ENCODE measurements at places on chromosomes 2 and 18. TPM values are rescaled to one million over a fixed set of nuclear protein-coding genes. Genes with fewer than 3 reads are reported as not detected.

DNA sequence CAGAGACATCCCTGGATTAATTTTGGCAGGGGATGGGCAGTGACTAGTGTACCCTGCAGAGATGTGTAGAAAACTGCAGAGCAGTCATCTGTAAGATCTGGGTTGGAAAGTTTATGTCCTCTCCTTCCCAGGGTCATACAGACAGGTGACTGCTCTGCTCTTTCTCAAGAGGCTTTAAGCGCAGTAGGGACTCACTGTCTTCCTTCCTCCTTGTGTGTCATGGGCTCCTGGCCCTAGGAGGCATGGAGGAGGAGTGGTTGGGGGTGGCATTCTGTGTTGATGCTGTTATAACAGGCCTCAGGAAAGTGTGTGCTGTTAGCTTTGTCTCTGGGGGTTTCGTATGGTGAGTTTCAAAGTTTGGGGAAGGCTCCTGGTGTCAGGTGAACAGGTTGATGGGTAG is 130.5 kb upstream of the MGAT5 start:
- no peak overlapping the region for H3K27ac ChIP-seq
- peaks cover 17% of the 10 kb centered on the region for H3K4me1 ChIP-seq
- DNase-seq: no peak
- H3K36me3 ChIP-seq: no peaks in the 10 kb centered on the region
- H3K4me3 ChIP-seq: no peak overlapping the region
- no peaks in the 10 kb centered on the region for H3K27me3 ChIP-seq

DNA sequence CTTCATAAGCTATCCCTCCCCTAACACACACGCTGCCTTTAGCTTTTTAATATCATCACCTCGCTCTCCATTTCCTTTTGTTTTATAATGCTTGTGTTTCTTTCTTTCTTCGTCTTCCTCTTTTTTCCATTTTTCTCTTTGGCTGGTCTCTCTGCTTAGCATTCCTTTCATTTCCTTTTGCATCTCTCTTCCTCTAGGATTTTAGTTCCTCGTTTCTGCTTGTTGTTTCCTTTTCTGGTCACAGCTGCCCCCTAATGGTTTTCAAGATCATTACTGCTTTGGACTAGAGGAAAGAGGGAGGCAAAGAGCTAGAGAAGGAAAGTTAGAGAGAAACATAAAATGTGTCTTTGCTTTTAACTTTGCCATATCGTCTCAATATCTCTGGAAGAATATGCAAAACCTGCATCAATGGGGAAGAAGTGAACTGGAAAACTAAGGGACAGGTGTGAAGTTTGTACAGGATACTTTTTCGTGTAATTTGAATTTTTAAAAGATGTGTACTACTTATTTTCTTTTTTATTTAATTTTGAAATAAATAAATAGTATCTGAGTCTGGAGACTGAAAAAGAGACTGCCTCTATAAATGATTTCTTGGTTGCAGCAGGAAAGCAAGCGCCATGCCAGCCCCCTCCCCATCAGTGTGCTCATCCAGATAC is 6.3 kb upstream of the NRP2 start:
- H3K27me3 ChIP-seq: no peaks in the 10 kb centered on the region
- no peak overlapping the region for H3K27ac ChIP-seq
- peak overlapping the region; percentile 24 for H3K4me3 ChIP-seq
- DNase-seq: no peak
- H3K36me3 ChIP-seq: no peaks in the 10 kb centered on the region
- peaks cover 2% of the 10 kb centered on the region for H3K4me1 ChIP-seq

- DNase-seq: no peak
- no peaks in the 10 kb centered on the region for H3K36me3 ChIP-seq
- H3K27me3 ChIP-seq: no peaks in the 10 kb centered on the region
- H3K27ac ChIP-seq: no peak overlapping the region
These were observed 93.1 kb downstream of the RHOB start for GRCh38 chr2:20539776-20540586.

DNA sequence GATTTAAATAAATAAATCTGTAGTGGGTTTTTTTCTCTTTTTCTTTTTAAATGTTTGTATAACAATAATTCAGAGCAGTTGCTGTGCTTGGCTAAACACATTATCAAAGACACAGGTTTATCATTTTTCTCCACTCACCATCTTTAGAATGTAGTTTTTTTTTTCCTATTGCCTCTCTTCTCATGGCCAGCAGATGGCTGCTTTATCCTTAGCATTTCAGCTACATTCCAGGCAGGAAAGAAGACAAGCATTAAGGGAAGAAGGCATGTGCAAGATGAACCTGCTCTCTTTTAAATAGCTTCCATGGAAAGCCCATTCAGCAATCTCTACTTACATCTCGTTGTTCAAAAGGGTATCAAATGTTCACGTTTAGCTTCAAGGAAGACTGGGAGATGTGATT is 42.6 kb downstream of the ARHGAP15 start:
- H3K4me3 ChIP-seq: no peak overlapping the region
- H3K27me3 ChIP-seq: no peaks in the 10 kb centered on the region
- no peaks in the 10 kb centered on the region for H3K36me3 ChIP-seq
- H3K27ac ChIP-seq: no peak overlapping the region
- DNase-seq: no peak

DNA sequence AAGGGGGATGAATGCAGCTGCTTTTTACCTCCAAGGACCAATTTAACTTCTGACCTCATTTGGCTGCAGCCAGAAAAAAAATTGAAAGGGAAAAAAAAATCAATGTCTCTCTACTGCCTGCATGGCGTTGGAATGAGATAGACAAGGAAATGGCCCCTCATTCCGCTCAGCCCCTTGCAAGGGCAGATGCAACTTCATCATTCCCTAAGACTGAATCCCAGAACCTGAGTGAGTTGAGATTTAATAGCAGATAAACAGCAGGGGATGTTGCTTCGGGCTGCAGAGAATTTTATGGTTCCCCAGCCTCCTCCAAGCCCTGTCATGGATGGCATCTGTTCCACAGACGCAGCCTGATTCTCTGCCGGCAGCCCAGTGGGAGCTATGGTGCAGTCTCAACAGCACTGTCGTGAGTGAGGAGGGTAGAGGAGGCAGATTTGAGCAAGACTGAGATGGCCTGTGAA is 49.0 kb downstream of the CAPN13 start:
- H3K36me3 ChIP-seq: no peaks in the 10 kb centered on the region
- no peak overlapping the region for H3K4me3 ChIP-seq
- H3K27me3 ChIP-seq: no peaks in the 10 kb centered on the region

DNA sequence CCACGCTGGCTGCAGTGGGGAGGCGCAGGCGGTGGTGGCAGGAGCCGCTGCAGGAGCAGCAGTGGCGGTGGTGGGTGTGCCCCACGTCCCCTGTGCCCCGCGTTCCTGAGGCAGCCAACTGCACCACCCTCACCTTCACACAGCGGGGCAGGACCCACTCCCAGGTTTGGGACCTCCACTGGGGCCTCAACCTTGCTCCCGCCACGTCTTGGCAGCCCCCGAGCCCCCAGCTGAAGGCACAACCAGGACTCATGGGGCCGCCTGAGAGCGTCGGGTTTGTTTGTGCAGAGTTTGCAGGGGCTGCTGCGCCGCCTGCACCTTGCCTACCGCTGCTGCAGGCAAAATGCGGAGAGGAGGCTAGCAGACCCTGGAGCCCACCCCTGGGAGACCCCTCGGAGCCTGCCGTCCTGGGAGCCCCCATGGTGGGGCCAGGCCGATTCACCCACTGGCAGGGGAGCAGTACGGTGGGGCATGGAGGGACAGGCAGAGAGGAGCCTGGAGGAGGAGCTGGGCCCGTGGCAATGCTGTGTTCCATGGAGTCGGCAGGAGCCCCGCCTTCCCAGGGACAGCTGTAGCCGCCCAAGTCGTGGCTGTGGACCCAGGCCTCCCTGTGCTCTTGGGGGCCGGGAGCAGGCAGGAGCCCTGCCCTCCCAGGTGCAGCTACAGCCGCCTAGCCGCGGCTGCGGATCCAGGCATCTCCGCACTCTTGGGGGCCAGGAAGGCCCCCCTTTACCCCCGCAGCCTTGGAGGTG is 14.7 kb upstream of the EML6 start:
- H3K36me3 ChIP-seq: no peaks in the 10 kb centered on the region
- H3K27ac ChIP-seq: no peak overlapping the region

- H3K4me3 ChIP-seq: no peak overlapping the region
- H3K4me1 ChIP-seq: peaks cover 28% of the 10 kb centered on the region
- H3K27ac ChIP-seq: no peak overlapping the region
- H3K36me3 ChIP-seq: no peaks in the 10 kb centered on the region
- H3K27me3 ChIP-seq: no peaks in the 10 kb centered on the region
These were observed 143.2 kb upstream of the CCDC68 start for GRCh38 chr18:55102501-55102900.

DNA sequence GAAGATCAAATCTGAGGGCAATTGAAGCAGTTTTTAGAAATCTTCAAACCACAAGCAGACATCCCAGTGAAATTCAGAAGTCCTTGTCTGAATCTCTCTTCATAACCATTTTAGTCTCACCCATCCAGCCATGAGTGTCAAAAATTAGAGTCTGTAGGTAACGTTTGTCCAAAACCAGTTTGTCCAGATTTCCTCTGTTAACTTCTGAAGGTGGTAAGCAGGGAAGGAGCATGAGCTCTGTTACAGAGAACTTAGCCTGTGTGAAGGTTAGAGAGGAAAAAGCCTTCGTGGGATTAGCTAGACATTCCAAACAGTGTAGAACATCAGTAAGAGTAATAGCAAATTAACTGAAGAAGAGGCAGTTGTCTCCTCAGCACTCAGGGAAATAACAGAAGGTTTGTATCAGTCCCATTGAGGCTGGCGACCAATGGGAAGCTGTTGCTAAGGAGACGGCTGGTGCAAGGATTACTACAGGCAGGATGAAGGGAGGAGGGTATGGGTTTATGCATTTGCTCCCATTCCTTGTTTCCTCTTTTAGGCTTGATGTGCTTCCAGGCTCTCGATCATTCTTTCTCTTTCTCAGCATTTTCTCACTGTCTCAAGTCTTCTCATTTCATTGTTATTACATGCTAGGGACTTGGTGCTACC is 8.7 kb upstream of the GPR155 start:
- no peak overlapping the region for H3K27ac ChIP-seq
- no peaks in the 10 kb centered on the region for H3K4me1 ChIP-seq
- no peaks in the 10 kb centered on the region for H3K36me3 ChIP-seq
- peaks cover 2% of the 10 kb centered on the region for H3K27me3 ChIP-seq

GRCh38 chr2:173584676-173585458 is 230.2 kb downstream of the CDCA7 start:
- no peak for DNase-seq
- H3K27me3 ChIP-seq: no peaks in the 10 kb centered on the region
- H3K4me3 ChIP-seq: no peak overlapping the region
- H3K4me1 ChIP-seq: peaks cover 14% of the 10 kb centered on the region
- H3K27ac ChIP-seq: no peak overlapping the region
- no peaks in the 10 kb centered on the region for H3K36me3 ChIP-seq

- DNase-seq: no peak
- H3K27me3 ChIP-seq: peaks cover 45% of the 10 kb centered on the region
- no peak overlapping the region for H3K27ac ChIP-seq
These were observed 24.6 kb upstream of the NOTO start for GRCh38 chr2:73177645-73178255.

- no peak for DNase-seq
- no peaks in the 10 kb centered on the region for H3K36me3 ChIP-seq
- H3K27me3 ChIP-seq: peaks cover 16% of the 10 kb centered on the region
- no peaks in the 10 kb centered on the region for H3K4me1 ChIP-seq
- no peak overlapping the region for H3K4me3 ChIP-seq
These were observed 3.1 kb upstream of the OR6B2 start for GRCh38 chr2:240033330-240033678.

DNA sequence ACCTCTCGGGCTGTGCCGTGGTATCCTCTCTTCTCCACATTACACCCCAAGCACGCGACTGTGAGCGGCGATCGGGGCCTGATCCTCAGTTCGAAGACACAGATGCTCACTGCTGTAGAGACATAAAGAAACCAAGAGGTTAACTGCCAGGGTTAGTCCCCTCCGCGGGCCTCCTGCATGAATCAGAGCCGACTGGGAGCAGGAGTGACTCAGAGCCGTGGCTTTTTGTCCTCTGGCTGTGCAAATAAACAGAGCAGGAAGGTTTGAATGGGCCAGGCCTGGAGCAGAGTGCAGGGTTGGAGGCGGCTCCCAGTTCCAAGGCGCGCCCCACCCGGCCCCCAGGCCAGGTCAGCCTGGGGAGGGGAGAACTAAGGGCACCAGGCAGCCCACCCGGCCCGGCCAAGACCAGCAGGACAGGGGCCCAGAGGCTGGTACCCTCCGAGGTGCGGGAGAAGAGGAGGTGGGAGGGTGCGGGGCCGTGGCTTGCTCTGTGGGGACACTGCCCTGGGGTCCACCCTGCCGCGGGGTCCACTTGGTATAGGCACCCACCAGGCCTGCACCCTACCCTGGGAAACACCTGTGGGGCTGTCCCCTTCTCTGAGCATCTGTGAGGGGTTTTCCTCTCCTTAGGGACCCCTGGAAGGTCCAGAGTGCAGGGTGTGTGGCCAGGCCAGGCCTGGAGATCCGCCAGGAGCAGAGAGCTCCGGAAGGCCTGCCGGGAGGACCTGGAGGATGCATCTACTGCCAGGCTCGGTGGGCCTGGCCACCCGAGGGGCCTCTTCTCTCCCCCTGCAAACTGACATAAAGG is 16.5 kb downstream of the TWIST2 start:
- H3K36me3 ChIP-seq: no peaks in the 10 kb centered on the region
- H3K27ac ChIP-seq: peak overlapping the region; percentile 89
- DNase-seq: peak; percentile 99
- peaks cover 50% of the 10 kb centered on the region for H3K4me1 ChIP-seq
- peak overlapping the region; percentile 26 for H3K4me3 ChIP-seq

- H3K4me3 ChIP-seq: no peak overlapping the region
- H3K27me3 ChIP-seq: no peaks in the 10 kb centered on the region
- no peak overlapping the region for H3K27ac ChIP-seq
- no peaks in the 10 kb centered on the region for H3K4me1 ChIP-seq
These were observed 95.8 kb downstream of the PTPRM start for GRCh38 chr18:7662866-7663265.

- H3K4me1 ChIP-seq: no peaks in the 10 kb centered on the region
- H3K27ac ChIP-seq: no peak overlapping the region
- no peaks in the 10 kb centered on the region for H3K36me3 ChIP-seq
- DNase-seq: no peak
- H3K27me3 ChIP-seq: no peaks in the 10 kb centered on the region
- no peak overlapping the region for H3K4me3 ChIP-seq
These were observed 112.2 kb downstream of the SRBD1 start for GRCh38 chr2:45498661-45499550.

DNA sequence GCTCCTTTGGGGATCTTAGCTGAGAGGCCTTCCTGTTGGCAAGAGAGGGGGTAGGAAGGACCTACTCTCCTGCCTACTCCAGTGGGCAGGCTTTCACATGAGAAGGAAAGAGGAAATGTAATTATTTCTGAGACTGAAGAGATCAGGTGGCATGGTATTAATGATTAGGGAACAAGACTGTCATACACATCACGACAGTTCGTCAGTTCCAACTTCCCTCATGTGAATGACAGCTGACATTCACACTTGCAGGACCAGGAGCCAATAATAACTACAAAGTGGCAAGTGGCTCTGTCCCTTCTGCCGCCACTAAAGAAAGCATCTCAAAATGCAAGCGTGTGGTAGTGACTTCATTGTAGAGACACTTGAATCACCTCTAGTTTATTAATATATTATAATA is 90.0 kb downstream of the ZCCHC2 start:
- DNase-seq: no peak
- no peak overlapping the region for H3K4me3 ChIP-seq
- no peaks in the 10 kb centered on the region for H3K4me1 ChIP-seq
- no peaks in the 10 kb centered on the region for H3K36me3 ChIP-seq

- no peak for DNase-seq
- no peak overlapping the region for H3K27ac ChIP-seq
- H3K4me3 ChIP-seq: no peak overlapping the region
- H3K27me3 ChIP-seq: no peaks in the 10 kb centered on the region
These were observed 30.3 kb downstream of the ZC3H15 start for GRCh38 chr2:186516396-186516795.

Gene SERPINB11
- total RNA-seq: not detected

Gene PSTPIP2
- total RNA-seq: 9.1 TPM

Gene KLHL41
- not detected for total RNA-seq

Gene PPP3R1
- 78.1 TPM for total RNA-seq

Gene EHD3
- total RNA-seq: 20.9 TPM

Gene CDK15
- total RNA-seq: 6.6 TPM
